Right cardiac atrium (tissue), 5 donors: ENCODE measurements at places on chromosomes 11 and 22.

- DNase-seq = no peak
Measured at GRCh38 chr11:19455731-19456130, 215.0 kb upstream of the E2F8 start.

DNA sequence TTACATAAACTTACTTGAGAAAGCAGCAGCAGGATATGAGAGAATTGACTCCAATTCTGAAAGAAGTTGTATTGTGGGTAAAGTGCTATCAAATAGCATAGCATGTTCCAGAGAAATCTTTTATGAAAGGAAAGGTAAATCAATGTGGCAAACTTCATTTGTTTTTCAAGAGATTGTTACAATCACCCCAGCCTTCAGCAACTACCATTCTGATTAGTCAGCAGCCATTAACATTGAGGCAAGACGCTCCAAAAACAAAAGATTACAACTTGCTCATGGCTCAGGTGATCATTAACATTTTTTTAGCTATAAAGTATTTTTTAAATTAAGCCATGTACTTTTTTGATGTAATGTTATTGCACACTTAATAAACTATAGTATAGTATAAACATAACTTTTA lies 357.2 kb downstream of the TMEM135 start:
- no peak for DNase-seq

GRCh38 chr22:32680277-32680676 lies 121.2 kb upstream of the TIMP3 start:
- no peak for DNase-seq

DNA sequence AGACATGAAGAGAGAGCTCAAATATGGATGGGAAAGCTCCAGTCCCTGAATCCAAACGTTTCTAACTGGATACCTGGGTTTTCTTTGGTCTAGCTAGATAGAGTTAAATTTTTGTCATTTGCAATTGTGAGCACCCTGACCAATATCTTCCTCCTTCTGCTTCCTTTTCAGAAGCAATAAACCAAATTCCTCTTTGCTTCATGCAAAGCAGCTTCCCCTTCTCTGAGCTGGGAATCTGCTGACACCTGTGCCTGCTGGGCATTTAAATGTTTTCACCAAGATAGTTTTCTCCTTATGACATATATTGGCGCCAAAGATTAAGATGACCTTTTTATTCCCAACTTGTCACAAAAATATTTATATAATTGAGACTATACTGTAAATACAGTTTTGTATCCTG lies 27.9 kb upstream of the PAK1 start:
- no peak for DNase-seq

GRCh38 chr11:46465683-46466082 lies 74.1 kb upstream of the CHRM4 start:
- no peak for DNase-seq

GRCh38 chr11:130380778-130381177 lies 47.6 kb downstream of the ADAMTS8 start:
- DNase-seq = no peak
